T-helper 22 cell (primary cell): ENCODE measurements at places on chromosomes 6 and 20.

GRCh38 chr6:36997811-36998722, 7.4 kb upstream of the FGD2 start:
- DNase-seq: no peak

GRCh38 chr6:8108031-8108660, 5.8 kb upstream of the EEF1E1 start:
- DNase-seq: no peak

- no peak for DNase-seq
Observed at GRCh38 chr6:15246217-15246665, 372 bp downstream of the JARID2 start.

GRCh38 chr20:48024539-48024938, 239.3 kb upstream of the SULF2 start:
- no peak for DNase-seq

GRCh38 chr6:16450285-16450684, 211.9 kb downstream of the GMPR start:
- DNase-seq: no peak

- DNase-seq: no peak
Observed at GRCh38 chr6:11772109-11772825, 6.3 kb downstream of the ADTRP start.
